ENCODE measurements at places on chromosomes 4 and X.
A peak's percentile ranks its signal among the peaks of the same experiment; 100 is the strongest.

DNA sequence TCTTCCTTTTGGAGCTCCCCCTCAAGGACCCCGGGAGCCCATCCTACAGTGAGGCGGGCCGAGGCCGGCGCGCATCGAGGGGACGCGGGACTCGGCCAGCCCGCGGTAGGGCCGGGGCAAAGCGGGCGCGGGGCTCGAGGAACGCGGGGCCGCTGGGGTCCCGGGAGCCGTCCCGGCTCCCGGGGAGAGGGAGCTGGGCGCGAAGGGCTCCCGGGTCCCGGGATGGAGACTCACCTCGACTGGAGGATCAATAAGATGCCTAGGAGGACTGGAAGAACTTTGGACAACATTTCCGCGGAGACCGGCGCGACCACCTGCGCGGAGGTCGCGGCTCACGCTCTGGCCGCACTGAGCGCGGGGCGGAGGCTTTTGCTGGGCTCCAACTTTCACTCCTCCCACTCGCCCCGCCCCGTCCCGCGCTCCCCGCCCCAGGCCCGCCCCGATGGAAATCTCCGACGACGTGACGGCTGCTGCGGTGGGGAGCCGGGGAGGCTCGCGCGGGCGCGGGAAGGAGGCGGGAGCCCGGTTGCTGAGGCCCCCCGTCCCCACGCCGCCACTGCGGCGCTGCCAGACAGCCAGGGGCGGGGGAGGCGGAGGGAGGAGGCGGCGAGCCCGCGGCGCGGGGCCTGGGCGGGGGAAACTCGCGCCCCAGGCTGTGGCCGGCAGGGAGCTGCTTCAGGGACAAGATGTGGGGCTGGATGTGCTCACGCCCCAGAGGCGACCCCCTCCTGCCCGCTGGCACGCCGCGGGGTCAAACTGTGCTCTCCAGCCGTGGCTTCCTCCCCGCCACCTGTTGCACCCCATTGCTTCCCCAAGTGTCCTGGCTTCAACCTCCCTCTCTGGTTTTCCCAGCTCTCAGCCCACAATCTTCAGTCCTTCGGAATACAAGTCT, at the start of gene GABRE:
Gene GABRE (minus strand): TSS at position 341 of the 892 bp plus-strand sequence. CDS start 51 bp downstream, at position 290.
- DNase-seq = peak; percentile 74

DNA sequence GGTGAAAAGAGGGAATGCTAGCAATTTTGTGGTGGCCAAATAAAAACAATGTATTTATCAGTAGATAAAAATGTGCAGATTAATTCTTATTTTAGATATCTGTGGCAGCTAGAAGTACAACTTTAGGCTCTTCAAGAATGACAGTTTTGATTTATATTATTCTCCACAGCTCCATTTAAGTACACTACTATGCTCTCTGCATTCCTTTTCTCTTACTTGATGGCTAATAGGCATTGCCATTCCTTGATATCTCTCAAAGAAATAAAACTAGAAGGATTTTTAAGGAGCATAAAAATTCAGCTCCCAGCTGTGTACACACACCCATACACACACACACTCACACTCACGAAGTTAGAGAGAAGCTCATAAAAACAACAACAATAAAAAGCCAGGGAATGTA, 59.4 kb upstream of the H2AZ1 start:
- DNase-seq = no peak

DNA sequence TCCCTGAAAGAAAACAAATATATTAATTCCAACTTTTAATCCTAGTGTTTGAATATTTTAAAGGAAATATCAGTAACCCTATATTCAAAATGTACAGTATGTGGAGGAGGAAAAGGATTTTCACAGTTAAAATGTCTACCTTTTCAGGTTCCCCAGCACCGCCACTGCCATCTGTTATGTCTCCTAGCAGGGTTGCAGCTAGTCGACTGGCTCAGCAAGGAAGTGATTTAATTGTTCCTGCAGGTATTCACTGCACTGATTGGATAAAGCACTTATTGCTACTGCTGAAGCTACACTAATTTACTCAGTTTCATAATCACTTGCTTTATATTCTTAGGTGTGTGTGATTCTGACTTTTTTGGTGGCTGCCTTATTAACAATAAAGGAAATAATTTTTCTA, 65.5 kb upstream of the FHDC1 start:
- no peak for DNase-seq

DNA sequence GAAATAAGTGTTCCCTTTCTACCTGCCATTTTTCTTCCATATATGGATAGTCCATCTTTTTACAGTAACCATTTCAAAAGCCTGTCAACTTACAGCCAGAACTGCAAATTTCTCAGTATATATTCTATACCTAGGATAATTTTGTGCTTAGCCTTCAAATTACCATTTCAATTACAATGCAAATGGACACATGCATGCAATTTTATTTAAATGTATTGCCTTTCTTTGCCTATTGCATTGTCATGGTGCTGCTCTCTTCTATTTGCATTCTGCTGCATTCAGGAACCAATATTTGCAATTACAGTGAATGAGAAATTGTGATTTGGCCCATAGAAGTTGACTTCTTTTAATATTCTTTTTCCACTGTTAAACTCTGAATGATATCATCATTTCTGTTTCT, 1753.4 kb upstream of the TENM3 start:
- DNase-seq = no peak

DNA sequence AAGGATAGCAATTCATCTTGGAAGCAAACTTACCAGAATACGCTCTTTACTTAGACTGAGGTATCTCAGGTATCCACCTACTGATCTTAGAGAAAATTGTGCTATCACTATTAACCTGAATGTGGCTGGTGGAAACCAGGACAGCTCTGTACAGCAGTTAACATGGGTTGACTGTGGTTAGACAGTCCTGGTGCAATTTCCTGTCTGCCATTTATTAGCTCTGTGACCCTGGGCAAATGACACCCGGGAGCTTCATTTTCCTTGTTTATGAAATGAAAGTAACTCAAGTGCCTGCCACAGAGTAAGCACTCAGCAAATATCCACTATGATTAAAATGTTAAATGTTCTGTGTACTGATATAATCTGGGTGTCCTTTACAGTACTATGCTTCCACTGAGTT, 60.0 kb downstream of the SMC1A start:
- DNase-seq = no peak

DNA sequence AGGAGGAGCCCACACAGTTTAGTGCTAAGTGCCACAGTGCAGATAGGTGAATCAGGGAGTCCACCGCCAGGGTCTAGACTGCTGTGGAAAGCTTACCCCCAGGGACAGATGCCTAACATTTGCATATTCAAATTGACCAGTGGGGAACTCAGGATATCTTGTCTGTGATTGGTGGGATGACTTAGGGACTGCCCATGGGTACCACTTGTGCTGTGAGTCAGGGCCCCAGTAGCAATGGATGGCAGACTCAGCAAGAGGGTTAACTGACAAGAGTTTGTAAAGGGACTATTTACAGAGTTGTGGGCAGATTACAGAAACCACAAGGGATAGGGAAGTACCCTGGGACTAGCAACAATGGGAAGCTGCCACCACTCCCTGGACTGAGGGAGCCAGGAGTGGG, 282.1 kb downstream of the BCOR start:
- DNase-seq = peak; percentile 63

Data from OCI-M1 (cell line).